ENCODE measurements at places on chromosomes 4 and X.
A peak's percentile ranks its signal among the peaks of the same experiment; 100 is the strongest.

DNA sequence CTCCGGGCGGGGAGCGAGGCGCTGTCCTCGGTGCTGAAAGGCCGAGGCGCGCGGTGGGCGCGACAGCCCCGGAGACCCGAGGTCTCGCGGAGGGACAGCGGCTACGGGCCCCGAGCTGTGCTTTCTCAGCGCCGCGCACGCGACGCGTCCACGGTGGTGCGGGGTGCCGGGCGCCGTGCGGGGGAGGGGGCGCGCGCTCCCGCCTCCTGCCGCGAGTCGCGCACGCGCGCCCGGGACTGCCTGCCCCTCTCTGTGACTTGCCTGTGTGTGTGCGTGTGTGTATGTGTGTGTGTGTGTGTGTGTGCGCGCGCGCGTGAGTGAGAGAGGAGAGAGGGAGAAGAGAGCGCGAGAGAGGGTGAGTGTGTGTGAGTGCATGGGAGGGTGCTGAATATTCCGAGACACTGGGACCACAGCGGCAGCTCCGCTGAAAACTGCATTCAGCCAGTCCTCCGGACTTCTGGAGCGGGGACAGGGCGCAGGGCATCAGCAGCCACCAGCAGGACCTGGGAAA lies at the start of gene GRIA2:
TSS of gene GRIA2 (plus strand) at position 358 of the 511 bp plus-strand sequence. CDS start 315 bp downstream, outside the sequence.
- DNase-seq, result peak; percentile 84

DNA sequence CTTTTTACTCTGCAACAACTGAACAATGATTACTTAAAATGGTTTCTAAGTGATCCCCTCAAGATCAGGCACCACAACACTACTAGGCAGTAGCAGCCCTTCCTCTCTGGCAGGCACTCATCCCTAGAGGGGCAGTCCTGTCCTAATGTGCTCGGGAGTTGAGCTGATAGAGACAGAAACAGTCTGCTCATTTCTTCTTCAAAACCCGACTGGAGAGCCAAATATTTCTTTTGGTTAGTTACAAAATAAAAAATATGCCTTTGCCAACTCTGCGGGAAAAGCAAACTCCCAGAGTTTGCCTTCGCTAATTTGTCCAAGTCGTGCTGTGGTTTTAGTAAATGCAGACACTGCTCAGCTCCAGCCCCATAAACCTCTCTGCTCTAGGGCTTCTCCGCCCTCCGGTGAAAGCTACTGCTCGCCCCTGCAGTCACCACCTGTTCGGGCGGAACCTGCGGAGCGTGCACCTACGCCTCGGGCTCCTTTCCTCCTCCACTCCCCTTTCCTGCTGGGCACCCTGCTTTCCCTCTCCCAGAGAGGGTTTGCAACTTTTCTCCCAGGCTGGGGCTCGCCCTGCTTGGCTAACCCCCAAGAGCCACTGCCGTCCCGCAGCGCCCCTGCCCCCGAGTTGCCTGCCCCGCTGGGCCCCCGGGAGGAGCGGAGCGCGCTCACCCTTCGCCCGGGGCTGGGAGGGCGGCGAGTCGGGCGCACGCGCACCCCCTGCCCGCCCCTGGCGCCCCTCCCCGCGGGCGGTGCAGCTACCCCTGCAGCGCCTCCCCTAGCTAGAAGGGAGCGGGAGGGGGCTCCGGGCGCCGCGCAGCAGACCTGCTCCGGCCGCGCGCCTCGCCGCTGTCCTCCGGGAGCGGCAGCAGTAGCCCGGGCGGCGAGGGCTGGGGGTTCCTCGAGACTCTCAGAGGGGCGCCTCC lies at the start of gene NPNT:
TSS of gene NPNT (plus strand) at position 812 of the 923 bp plus-strand sequence. CDS start 182 bp downstream, outside the sequence.
- DNase-seq, result peak; percentile 72

DNA sequence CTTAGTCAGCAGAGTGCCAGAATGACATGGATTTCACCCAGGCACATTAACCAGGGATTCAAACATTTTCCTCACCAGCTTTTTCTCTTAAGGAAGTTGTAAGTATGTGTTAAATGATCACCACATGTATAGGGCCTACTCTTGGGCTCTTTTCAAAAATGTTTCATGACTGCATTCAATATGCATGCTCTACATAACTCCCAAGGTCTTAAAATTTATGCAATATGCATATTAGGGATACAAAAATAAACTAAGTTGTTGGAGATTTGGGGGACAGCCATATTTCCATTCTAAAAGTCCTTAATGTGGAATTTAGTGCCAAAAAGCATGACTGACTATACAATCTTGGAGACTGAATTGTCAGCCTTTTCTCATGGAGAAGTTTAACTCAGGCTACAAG lies 25.0 kb upstream of the TRPC5OS start:
- no peak for DNase-seq

GRCh38 chr4:177301126-177301639 lies 8.5 kb upstream of the NEIL3 start:
- DNase-seq, result no peak

DNA sequence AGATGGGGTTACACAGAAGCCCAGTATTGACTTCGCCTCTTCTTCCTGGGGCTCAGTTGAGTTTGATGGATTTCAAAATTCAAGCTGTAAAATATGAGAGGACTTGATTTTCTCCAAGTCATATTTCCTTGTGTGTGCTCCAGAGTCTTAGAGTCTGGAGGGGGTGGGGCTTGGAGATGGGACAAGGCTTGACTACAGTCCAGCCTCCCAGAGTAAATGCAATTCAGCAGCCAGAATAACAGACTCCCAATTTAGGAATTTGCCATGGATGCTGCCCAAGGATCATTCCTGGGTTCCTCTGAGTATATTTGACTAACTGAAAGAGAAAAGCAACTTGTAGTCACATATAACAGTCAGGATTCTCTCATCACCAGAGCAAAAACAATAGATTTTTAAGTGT lies 53.7 kb upstream of the RBPJ start:
- peak; percentile 87 for DNase-seq

DNA sequence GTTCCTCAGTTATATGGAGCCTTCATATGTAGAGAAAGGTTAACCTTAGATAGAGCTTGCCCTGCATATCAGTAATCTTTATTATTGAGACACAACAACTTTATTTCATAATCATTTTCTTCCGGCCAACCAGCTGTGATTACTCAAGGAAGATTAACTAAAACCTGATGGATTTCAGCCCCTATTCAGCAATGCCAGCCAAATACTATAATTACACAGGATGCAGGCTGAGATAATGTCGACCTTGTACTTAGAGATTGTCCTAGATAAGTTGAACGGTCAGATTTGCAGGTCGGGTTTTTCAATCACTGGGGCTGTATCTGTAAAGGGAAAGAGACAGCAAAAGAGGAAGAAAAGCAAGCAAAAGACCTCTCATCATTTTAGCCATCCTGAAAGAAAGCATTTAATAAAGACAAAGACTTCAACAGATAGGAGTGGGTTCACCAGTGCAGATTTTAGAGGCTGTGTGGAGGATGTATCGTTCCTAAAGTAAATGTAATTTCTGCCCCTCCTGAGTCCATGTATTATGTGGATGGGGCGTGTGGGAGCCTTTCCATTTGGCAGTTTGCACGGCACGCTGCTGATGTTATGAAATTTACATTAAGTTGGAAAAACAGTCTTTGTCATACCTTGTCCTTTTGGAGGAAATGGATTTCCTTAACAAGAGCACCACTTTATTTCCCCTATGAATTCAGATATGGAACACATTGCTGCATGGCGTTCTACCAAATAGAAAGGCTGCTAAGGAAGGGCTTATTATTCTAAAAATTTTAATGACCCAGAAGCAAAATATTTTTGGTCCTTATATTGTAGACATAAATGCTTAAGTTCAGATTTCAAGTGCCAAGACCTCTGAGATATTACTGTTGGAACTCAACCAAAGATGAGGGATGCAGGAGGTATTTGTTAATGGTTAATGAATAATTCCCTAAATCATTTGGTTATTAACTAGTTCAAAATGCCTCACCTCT lies 496.7 kb downstream of the SPRY1 start:
- no peak for DNase-seq

DNA sequence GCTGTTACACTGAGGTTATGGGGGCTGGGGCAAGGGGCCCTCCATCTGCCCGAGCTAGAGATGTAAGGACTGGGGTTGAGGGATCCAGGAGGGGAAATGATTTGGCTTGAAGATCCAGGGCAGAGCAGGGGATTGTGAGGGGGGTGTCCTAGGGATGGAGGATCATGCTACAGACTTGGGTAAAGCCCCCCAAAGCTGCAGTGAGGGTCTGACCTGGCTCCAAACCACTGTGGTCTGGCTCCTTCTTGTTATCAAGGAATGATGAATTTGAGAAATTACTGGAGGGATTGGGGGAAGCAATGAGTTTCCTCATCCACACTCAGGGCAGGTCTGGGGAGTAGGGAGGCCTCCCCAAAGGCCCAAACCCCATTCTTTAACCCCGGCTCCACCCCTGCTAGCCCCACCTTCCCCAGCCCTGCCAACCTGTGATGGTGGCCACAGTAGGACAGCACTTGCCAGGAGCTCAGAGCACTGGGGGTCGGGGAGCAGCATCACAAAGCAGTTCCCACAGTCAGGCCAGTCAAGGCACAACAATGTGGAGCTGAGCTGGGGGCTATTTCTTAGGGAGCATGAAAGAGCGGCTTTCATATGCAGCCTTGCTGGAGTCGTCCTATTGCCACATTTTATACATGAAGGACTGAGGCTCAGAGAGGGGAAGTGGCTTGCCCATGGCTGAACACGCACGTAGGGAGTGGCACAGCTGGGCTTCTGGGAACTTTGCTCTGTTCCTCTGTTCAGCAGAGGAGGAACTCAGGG lies 165.5 kb downstream of the EFNB1 start:
- no peak for DNase-seq

GRCh38 chrX:69018416-69019072 lies 146.7 kb downstream of the PJA1 start:
- no peak for DNase-seq

GRCh38 chr4:173277340-173277739 lies 56.8 kb downstream of the HMGB2 start:
- no peak for DNase-seq

GRCh38 chrX:46216406-46216805 lies 328.8 kb downstream of the ZNF674 start:
- DNase-seq, result no peak

All from posterior vena cava (tissue), 2 donors.